Cardiac septum (tissue), 1 donor: ENCODE measurements at places on chromosomes 11 and 22. TPM values are rescaled to one million over a fixed set of nuclear protein-coding genes. Genes with fewer than 3 reads are reported as not detected.

The ARRB1 gene
- total RNA-seq, result 21.4 TPM

The SCO2 gene
- total RNA-seq, result 2.4 TPM

The TMEM191C gene
- 1.7 TPM for total RNA-seq

The TMEM132A gene
- 4.9 TPM for total RNA-seq

The DDTL gene
- total RNA-seq, result 3.5 TPM

The SEPTIN5 gene
- 191 TPM for total RNA-seq

The HSPB2 gene
- total RNA-seq, result 59.9 TPM

The HIC2 gene
- total RNA-seq, result 1.9 TPM

The KCNQ1 gene
- total RNA-seq, result 43.0 TPM

The POU2AF2 gene
- not detected for total RNA-seq

GRCh38 chr22:42283278-42284201, 13.1 kb upstream of the TCF20 start:
- DNase-seq, result peak; percentile 74

DNA sequence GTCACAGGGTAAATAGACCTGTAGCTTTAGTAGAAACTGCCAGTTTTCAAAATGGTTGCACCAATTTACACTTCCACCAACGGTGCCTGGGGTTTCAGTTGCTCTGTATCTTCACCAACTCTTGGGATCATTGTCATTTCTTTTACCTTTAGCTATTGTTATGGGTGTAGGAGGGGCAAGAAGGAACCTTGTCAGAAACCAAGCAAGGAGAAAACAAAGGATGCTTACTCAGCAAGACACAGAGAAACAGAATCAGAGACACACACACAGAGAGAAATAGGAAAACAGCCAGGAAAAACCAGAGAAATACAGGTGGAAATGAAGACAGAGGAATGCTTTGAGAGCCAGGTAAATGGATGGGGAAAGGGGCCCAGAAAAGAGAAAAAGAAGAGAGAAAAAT, 367.6 kb downstream of the MIAT start:
- no peak for DNase-seq

DNA sequence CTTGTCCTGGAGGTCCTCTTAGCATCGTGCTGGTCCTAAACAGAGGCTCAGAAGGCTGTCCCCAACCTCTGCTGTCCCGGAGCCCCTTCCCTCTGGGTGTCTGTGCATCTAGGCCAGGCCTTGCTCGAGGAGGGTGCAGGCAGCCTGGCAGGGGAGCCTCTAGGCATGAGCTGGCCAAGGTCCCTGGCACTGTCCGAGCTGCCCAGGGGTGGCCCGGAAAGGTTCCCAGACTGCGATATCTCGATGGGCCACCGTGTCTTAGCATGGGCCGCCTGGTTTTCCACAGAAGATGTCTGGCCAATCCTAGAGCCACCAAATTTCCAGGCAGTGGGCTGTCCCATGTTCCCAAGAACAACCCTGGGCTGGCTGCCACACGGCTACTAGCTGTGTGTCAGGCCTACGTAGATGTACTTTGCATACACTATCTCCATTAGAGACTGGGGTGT, 24.6 kb upstream of the SMIM38 start:
- DNase-seq, result no peak

GRCh38 chr11:60265373-60266214, 14.9 kb upstream of the MS4A4A start:
- no peak for DNase-seq

- DNase-seq, result no peak
These were observed 38.4 kb upstream of the CLMP start for GRCh38 chr11:123233280-123233974.

- no peak for DNase-seq
These were observed 21.2 kb downstream of the GDPD5 start for GRCh38 chr11:75504501-75504900.

DNA sequence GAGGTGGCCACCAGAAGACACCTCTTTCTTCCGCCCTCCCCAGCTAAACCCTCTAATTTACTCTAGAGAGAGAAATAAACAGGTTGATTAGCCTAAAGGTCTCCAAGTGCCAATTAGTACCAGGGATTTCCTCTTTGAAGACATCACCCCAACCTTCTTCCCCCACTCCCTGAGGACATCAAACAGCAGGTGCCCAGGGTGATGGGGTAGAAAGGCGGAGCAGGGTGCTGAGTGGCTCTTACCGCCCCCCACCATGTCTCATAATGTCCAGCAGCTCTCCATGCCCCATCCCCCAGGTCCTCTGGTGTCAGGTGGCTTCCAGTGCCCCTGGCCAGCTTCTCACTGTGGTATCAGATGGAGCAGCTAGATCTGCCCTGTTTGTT, 5.3 kb upstream of the GNAZ start:
- DNase-seq, result peak; percentile 41

- DNase-seq, result no peak
These were observed 3.6 kb downstream of the PATZ1 start for GRCh38 chr22:31342389-31343140.

GRCh38 chr22:26763633-26764361, 106.4 kb downstream of the MIAT start:
- no peak for DNase-seq

- DNase-seq, result peak; percentile 88
These were observed 23.4 kb downstream of the KRTAP5-5 start for GRCh38 chr11:1652771-1653540.

DNA sequence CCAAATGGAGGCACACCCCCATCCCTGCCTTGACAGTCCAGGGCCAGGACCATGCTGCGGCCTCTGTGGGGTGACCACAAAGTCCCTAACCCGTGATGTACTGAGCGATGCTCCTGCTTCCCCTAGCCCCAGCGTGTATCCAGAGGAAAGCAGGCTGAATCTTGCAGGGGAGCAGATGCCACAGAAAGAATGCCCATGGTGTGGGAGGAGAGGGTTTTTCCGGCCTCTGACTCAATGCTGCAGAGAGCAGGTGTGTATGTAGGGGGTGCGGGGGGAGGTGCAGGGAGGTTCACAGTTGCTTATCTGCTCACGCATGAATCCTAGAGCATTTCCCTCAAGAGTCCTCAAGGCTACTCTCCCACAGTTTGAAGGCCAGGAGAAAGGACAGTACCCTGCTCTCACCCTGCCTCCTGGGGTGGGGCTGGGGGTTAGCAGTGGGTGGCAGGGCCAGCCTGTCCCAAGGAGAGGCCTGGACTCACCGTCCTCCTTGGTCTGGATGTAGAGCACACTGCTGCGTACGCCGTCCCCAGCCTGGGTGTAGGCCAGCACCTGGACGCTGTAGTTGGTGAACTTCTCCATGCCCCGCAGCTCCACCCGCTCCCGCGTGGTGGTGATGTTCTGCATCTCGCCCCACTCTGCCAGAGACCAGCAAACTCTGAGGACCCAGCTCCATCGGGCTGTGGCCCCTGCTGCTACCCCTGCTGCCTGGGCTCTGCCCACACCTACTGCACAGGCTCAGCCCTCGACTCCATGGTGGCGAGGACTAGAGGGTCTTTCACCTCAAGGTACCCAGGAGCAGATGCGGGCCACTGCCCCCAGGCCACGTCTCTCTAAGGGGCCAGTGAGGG, 130.8 kb downstream of the CEP164 start:
- no peak for DNase-seq

- no peak for DNase-seq
These were observed 25.6 kb upstream of the MSANTD4 start for GRCh38 chr11:106047631-106048030.

DNA sequence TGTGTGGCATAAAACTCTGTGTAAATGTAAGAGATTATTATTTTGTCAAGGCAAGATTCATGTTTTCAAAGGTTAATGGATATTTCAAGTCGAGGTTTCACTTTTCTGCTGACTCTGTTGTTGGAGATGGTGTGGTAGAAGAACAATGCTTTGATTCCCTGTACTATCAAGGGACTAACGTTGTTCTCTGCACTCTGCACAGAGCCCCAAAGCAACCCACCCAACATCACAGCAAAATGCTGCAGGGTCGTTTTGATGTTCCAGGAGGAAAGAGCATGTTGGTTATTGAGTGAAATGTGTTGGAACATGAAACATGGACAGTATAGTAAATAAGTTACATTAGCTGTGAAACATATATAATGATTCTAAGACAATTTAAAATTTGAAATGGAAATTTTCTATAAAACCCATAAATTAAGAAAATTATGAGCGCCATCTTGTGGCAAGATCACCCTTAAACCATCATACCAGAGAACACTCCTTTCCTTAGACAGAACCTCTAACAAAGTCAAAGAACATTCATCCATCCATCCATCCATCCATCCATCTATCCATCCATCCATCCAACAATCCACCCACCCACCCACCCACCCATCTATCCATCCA, 164.4 kb upstream of the ZBED5 start:
- no peak for DNase-seq

GRCh38 chr22:46742576-46743221, 4.6 kb upstream of the CERK start:
- DNase-seq, result no peak

- no peak for DNase-seq
These were observed 78.4 kb upstream of the DBX1 start for GRCh38 chr11:20238712-20239111.

DNA sequence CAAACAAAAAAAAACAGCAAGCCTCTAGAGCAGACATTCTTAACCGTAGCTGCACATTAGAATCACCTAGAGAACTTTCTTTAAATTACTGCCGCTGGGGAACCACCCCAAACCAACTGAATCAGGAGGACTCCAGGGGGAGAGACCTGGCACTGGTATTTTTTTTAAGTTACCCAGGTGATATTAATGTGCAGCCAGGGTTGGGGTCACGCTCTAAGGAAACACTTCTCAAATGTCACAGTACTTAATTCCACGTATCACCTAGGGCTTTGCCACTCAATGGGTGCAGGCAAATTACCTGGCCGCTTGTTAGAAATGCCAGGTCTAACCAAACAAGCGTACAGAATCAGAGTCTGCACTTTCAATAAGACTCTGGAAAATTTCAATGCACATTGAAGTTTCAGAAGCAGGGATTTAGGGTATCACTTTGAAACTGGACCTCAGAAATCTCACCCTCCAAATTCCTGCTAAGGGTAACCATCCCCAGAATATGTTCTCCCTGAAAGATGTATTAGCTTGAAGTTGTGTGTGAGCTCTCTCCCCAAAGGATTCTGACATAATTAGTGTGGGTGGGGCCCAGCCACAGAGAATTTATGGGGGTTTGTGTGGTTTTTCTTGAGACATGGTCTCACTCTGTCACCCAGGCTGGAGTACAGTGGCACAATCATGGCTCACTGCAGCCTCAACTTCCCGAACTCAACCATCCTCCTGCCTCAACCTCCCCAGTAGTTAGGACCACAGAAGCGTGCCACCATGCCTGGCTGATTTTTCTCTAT, 12.7 kb upstream of the ISX start:
- no peak for DNase-seq

DNA sequence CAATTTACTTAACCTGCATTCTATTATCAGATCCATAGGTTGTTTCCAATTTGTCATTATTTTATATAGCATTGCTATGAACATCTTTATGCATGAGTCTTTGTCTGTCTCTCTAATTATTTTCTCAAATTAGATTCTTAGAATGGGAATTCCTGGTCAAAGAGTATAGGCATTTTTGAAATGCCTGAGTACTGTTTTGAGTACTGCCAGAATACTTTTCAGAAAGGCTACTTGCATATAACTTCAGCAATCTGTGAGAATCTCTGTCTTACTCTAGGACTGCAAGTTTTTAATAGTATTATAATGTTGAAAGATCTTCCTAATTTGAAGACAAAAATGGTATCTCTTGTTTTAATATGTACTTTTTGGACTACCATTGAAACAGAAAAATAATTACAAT, 56.6 kb downstream of the KCNC1 start:
- DNase-seq, result no peak

DNA sequence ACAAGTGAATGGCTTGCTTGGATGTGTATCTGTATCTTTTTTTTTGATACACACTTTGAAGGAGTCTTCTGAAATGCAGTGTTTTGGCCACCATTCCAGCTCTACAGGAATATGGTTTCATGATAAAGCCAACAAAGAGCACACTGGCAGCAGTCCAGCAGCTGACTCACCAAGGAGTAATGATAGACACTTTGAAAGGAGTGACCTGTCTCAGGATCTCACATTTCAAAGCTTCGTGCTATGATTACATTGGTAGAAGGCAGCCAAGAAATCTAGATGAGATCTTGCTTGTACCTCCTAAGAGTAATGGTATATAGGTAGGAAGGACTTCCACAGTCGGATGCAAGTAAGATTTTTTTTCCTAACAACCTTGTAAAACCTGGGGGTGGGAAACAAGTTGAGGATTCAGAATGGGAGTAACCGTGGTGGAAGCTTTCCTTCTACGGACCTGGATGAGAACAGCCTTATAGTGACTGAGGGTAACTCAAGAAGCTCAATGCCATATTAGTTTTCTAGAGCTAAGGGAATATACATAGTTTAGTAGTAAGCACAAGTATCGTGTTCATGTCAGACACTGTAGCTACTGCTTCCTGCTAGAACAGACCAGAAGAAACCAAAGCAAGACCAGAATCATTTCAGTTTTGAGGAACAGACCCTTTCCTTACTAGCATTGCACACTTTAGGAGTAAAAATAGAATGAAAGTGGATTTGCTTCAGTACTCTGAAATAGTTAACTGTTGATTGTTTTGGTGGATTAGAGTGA, 25.0 kb downstream of the MTMR3 start:
- peak; percentile 88 for DNase-seq

DNA sequence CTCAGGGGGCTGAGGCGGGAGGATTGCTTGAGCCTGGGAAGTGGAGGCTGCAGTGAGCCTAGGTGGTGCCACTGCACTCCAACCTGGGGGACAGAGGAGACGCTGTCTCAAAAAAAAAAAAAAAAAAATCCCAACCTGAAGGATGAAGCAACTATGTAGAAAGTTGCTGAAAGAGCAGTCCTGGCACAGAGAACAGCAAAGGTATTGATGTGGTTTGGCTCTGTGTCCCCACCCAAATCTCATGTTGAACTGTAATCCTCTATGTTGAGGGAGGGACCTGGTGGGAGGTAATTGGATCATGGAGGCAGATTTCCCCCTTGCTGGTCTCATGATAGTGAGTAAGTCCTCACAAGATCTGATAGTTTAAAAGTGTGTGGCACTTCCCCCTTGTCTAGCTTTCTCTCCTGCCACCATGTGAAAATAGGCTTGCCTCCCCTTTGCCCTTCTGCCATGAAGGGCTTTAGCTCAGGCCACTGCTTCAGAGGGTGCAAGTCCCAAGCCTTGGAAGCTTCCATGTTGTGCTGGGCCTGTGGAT, 10.7 kb upstream of the SERPING1 start:
- DNase-seq, result no peak

DNA sequence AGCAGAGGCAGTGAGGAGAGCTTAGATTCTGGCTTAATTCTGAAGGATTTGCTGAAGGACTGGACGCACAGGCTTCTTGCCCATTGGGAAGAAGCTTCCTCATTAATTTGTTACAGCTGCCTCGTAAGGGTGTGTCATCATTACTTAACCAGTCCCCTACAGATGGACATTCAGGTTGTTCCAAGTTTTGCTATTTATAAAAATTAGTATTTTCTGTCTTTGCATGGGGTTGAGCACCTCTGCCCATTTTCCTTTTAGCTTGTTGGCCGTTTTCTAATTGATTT, 38.1 kb downstream of the CAPN1 start:
- DNase-seq, result no peak

GRCh38 chr11:75476739-75477613, 44.0 kb upstream of the KLHL35 start:
- no peak for DNase-seq

DNA sequence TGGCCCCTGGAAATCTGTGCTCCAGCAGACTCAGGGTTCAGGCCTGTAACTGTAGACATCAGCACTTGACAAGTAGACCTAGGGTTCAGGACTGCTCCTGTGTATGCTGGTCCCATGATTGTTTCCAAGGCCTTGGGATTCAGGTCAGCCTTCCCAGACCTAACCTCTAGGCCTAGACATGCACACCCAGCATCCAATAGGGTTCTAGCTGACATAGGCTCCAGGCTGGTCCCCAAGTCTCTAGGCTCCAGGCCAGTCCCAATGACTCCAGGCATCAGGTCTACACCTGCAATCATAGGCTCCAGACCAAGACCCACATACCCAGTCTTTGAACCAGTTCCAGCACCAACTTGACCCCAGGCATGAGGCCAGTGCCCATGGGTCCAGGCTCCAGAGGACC, 166.2 kb upstream of the GRIA4 start:
- DNase-seq, result no peak
